Esophagus mucosa (tissue), 1 donor: ENCODE measurements at places on chromosomes 1 and 21. TPM values are rescaled to one million over a fixed set of nuclear protein-coding genes. Genes with fewer than 3 reads are reported as not detected.

- ATAC-seq: no peak
Observed at GRCh38 chr1:161973924-161974845, 49.5 kb downstream of the OLFML2B start.

TMCC2 gene
- total RNA-seq: 1.00 TPM

GRCh38 chr21:44881198-44881872, 7.8 kb upstream of the PTTG1IP start:
- peak; percentile 8 for ATAC-seq

- ATAC-seq: no peak
Observed at GRCh38 chr21:16264319-16264718, 534.5 kb downstream of the USP25 start.

DNA sequence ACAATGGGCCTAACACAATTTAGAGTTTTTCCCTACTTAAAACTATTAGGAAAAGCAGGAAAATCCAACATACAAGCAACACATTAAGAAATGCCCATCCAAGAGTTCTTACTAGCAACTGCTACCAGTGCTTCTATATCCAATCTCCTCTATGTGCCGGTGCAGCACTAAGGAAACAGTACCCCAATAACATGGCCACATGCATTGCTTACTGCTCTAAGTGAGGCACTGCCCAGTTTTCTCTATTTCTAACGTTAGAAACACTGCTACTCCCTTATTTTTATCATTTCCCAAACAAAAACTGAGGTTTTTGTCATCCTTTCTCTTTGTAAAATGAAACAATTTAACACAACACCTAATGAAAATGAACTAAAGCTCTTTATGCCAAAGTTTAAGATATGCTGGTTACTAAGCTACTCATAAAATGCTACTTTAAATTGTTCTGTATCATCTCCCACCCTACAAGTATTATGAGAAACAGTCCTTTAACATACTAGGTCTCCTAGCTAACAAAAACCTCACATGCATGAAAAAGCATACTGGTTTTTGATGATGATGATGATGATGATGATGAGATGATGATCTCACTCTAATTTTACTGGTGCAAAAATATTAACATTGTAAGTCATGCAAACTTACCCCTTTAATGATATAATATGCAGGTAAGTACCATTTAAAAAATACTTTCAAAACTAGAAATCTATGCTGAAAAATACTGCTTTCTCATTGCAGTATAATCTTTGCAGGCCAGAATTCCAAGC, 90.7 kb upstream of the TTC39A start:
- no peak for ATAC-seq

AK5 gene
- not detected for total RNA-seq

AMY1B gene
- total RNA-seq: not detected

- no peak for ATAC-seq
Observed at GRCh38 chr1:156489166-156489934, 11.2 kb downstream of the MEF2D start.

- no peak for ATAC-seq
Observed at GRCh38 chr21:41322496-41323382, 6.1 kb downstream of the FAM3B start.

MATN1 gene
- not detected for total RNA-seq

GRCh38 chr1:54460351-54460750, 54.2 kb upstream of the SSBP3 start:
- ATAC-seq: peak; percentile 70

- ATAC-seq: no peak
Observed at GRCh38 chr1:65882076-65882475, 89.4 kb downstream of the PDE4B start.

- no peak for ATAC-seq
Observed at GRCh38 chr1:192913683-192914082, 104.8 kb downstream of the RGS2 start.

DNA sequence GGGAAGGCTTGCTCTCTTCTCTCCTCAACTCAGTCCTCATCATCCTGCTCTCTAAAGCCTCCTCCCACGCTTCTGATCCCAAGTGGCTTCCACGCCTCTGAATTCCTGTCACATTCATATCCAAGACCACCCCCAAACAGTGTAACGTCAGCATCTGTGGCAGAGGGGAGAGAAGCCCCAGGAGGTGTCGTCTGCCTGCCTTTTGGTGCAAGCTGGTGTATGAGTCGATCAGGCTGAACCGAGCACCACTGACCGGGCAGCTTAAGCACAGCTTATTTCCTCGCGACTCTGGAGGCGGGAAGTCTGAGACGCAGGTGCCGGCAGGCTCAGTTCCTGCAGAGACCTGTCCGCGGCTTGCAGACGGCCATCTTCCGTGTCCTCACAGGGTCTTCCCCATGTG, 123.8 kb upstream of the RAB4A start:
- peak; percentile 65 for ATAC-seq

NUF2 gene
- 8.6 TPM for total RNA-seq

RNF186 gene
- total RNA-seq: 0.16 TPM

RUNX1 gene
- total RNA-seq: 18.3 TPM

DNA sequence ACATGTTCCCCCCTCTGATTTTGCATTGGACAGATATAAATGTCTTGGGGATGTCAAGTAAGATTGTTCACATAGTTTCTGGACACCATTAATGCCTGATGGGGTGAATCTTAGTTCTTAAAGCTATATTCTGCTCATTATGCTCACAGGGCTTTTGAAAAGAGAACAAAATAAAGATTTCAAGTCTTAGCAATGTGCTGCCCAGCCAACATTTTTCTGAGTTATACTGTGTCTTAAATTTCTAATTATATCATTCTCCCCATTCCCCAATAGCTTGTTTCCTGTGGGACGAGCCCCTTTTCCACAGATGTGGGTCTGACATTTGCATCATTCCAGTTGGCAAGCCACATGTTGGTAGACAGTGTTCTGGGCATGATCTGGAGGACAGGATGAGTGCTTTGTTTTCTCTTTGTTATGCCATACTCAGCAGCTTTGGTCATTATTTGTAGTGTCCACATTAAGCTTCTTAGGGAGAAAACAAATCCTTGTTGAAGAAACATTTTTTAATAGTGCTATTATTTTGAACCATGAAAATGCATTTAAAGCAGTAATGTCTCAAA, 32.8 kb downstream of the MTARC1 start:
- ATAC-seq: no peak

GRCh38 chr1:81703391-81703755, 97.4 kb upstream of the ADGRL2 start:
- no peak for ATAC-seq

PDZK1 gene
- not detected for total RNA-seq

DNA sequence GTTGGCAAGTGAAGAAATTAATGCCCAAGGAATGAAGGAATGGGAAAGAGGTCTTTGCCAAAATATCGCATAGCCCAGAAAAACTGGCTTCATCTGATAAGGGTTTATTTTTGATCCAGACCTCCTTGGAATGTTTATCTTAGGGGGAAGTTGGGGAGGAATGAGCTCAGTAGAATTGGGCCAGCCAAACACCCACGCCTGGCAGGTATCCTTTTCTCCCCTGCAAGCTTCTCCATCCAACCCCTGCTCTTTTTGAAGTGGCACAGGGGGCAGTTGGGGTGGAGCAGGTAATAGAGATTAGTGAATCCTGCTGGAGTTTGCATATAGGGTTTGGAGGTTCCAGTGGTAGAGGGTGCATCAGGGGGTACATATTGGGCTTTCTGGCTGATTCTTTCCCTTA, 21.1 kb downstream of the INTS3 start:
- ATAC-seq: no peak

DNA sequence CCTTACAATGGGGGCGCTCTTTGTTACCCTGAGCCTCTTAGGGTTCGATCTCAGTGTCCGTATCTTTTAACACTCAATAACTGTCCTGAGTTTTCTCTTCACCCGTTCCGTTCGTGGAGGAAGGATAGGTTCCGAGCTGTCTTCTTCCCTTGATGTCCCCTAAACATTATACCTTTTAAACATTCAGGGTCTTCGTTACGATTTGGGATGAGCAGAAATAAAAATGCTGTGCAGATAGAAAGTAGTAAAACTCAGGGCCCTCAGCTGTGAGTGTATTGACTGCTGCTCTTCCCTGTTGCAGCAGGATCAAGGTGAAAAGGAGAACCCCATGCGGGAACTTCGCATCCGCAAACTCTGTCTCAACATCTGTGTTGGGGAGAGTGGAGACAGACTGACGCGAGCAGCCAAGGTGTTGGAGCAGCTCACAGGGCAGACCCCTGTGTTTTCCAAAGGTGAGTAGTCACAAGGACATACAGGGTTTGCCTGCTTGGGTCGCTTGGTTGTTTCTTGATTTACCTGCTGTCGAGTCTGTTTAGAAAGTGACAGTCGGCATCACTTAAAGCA, 784 bp downstream of the RPL11 start:
- ATAC-seq: no peak

DNA sequence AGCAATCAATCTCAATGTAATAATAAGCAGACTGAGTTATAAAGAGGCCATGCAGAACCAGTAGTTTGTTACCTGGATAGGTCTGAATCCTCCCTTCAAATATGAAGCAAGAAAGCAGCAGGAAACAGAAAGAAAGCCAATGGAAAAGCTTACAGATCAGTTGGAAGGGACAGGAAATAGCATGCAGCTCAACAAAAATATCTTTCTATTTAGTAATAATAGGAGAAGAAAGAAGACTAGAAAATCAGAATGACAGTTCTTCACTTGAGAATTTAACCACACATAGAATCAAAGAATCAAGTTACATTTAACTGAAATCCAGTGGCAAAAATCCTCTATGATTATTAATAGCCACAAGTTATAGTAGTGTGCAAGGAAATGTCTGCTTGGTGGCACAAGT, 194.4 kb downstream of the EIF4G3 start:
- no peak for ATAC-seq

B3GALT5 gene
- 1.2 TPM for total RNA-seq

DFFA gene
- 31.6 TPM for total RNA-seq

CD160 gene
- not detected for total RNA-seq

AGBL4 gene
- total RNA-seq: not detected

LRRC38 gene
- not detected for total RNA-seq

DNA sequence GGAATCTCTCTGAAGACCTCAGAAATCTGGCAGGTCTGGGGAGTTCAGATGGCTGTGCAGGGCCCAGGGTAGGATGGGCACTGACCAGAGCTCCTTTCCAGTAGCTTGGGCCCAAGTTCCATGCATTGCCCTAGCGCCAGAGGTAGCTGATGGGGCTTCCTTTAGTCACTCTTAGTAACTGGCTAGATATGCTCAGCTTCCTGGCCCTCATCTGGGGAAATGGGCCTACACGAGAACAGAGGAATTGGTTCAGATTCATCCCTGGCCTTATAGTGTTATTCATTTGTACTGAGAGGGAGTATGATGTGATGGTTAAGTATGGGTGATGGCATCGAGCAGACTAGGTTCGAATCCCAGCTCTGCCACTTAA, 15.5 kb upstream of the PSMB2 start:
- no peak for ATAC-seq

DCDC2B gene
- not detected for total RNA-seq

GCSAML gene
- not detected for total RNA-seq
